Mucosa of descending colon (tissue), 3 donors: ENCODE measurements at places on chromosomes 2 and 18. TPM values are rescaled to one million over a fixed set of nuclear protein-coding genes. Genes with fewer than 3 reads are reported as not detected.

- no peak for DNase-seq
Observed at GRCh38 chr2:213166109-213166508, 14.7 kb upstream of the IKZF2 start.

- DNase-seq: no peak
Observed at GRCh38 chr2:174013315-174013751, 48.2 kb upstream of the SP3 start.

- DNase-seq: no peak
Observed at GRCh38 chr18:13615432-13615861, 110.9 kb downstream of the FAM210A start.

DNA sequence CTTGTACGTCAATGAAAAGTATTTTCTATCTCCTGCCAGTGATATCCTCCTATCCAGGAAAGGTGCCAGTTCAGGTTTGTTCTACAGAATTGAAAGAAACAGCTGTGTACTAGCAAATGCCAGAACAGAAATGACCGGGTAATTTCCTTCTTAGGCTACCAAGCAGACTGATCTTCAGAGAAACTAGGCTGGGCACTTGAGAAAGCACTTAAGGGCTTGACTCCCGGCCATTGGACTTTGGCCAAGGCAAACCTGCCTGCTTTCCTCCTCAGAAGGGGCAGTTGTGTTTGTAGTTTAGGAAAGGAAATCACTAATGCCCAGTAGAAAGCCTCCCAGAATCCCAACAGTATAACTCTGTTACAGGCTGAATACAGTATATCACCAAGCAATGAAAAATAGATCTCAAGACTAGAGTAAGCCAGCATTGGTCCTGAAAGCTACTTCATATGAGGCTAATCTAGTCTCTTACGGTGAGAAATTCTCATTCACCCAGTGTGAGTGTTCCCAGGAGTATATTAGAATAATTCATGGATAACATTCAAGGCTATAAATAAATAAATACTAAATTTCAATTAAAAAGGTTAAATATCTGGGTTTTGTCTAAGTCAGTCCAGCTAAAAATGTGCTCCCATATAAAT lies 43.0 kb upstream of the COL5A2 start:
- DNase-seq: peak; percentile 53

DNA sequence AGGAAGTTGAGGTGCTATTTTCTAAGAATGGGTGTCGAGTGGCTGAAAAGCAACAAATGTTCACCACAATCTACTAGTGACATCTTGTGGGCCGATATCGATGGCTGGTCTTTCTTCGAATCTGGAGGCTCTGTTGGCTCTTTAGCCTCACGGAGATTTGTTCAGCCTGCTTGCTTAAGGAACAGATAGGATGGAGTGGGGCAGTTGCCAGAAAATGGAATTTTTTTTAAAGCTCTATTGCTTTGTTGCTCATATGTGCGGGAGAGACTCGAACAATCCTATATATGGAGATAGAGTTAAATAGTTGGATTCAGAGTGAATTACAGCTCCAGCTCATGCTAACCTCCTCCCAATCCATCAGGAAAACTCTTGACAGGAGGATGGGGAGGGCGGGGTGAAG lies 70.9 kb upstream of the LYPD6B start:
- no peak for DNase-seq

DNA sequence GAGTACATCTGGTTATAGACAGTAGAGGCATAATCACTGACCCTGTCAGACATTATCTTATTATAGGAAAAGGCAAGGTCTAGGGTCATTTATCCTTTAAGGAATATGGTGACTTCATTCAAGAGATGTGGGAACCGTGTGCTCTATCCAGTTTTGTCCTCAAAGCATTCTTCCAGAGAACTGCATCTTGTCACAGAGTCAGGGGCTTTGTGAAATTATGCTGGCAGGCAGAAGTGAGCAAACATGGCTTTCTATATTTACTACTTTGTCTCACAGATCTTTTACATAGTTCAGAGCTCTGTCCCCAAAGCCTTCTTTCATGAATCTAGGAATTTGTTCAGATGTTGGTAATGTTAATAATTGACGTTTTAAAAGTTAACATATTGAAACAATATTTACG lies 177.4 kb downstream of the ASXL3 start:
- DNase-seq: no peak

The UNC80 gene
- total RNA-seq: 0.12 TPM

The TWIST2 gene
- 13.4 TPM for total RNA-seq

The NEU2 gene
- total RNA-seq: not detected

- no peak for DNase-seq
Observed at GRCh38 chr2:67256892-67257291, 140.2 kb upstream of the ETAA1 start.
